ENCODE measurements at places on chromosomes 5 and 9.

- no peak for DNase-seq
Observed at GRCh38 chr9:112180387-112180881, 5.3 kb upstream of the SUSD1 start.

GRCh38 chr5:15263942-15264341 is 236.0 kb upstream of the FBXL7 start:
- no peak for DNase-seq

DNA sequence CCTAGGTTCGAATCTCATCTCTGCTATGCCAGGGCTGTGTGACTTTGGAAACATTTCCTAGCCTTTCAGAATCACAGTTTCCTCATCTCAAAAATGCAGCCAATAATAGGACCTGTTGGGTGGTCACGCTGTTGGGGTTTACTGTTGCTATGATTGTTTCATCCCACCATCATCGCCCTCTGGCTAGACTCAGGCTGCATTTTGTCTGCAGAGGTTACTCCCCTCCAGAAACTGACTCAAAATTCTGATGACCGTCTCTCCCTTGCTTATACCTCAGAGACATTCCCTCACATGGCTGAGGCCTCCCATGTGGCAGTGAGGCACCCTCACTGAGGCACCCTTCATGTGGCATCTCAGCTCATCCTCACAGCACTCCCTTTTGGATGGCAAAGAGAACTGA is 61.6 kb downstream of the COL27A1 start:
- no peak for DNase-seq

- no peak for DNase-seq
Observed at GRCh38 chr5:4643190-4643589, 496.9 kb upstream of the ADAMTS16 start.

DNA sequence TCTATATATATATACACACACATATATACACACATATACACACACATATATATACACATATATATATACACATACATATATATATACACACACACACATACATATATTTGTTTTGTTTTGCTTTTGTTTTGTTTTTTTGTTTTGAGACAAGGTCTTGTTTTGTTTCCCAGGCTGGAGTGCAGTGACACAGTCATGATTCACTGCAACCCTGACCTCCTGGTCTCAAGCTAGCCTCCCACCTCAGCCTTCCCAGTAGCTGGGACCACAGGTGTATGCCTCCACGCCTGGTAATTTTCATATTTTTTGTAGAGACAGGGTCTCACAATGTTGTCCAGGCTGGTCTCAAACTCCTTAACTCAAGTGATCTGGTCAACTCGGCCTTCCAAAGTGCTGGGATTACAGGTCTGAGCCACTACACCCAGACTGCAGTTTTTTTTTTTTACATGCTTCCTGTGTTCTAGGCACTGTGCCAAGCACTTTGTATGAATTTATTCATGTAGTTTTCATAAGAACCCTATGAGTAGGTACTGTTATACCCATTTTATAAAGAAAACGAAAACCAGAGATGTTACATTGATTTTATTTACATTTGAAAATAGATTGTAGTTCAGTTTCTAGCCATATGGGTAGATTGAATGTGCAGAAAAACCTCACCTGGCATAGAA is 120.7 kb downstream of the PBX3 start:
- DNase-seq, result no peak
